Lung microvascular endothelial cell (primary cell): ENCODE measurements at places on chromosomes 1 and 21. TPM values are rescaled to one million over a fixed set of nuclear protein-coding genes. Genes with fewer than 3 reads are reported as not detected.

GRCh38 chr1:84272401-84272800, 29.1 kb upstream of the SAMD13 start:
- DNase-seq = no peak

DNA sequence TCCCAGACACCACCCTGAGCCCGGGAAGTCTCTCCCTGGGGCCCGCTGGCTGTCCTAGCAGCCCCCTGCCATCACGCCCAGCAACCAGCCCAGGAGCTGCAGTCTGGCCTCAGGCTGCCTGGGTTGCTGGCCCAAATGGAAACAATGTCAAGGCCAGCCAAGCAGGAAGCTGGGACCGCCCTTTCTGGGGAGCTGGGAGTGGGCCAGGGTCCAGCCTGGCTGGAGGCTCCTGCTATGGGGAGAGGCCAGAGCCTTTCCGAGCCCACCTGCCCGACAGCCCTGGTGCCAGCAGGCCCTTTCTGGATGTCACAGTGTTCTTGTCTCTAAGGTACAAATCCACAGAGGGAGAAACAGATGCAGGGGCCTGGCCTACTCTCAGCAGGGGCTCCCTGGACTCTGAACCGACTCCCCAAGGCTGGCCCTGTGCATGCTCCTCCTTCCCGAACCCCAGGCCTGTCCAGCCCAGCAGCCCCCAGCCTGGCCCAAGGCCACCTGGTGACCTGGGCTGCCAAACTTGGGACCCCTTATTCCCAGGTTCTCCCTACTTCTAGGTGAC, 1.2 kb upstream of the MMEL1 start:
- DNase-seq = peak; percentile 55

- DNase-seq = peak; percentile 5
Observed at GRCh38 chr21:42492201-42492600, 3.8 kb downstream of the RSPH1 start.

DNA sequence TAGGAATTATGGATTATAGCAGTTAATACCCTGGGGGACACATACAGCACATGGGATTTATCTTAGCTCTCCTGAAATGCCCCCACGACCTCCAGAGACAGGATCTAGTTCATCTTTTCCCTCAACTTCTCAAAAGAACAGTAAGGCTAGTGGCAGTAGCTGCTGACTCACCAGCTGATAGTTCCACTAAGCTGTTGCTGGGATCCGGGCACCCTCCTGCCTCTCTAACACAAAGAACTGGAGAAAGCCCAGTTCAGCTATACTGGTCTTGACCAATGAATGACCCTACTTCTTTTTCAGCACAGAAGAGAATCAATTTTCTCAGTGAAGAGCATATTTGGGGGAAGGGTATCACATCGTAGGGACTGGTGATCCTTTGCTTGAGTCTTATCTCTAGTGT, 84.1 kb downstream of the PGBD5 start:
- DNase-seq = no peak

DNA sequence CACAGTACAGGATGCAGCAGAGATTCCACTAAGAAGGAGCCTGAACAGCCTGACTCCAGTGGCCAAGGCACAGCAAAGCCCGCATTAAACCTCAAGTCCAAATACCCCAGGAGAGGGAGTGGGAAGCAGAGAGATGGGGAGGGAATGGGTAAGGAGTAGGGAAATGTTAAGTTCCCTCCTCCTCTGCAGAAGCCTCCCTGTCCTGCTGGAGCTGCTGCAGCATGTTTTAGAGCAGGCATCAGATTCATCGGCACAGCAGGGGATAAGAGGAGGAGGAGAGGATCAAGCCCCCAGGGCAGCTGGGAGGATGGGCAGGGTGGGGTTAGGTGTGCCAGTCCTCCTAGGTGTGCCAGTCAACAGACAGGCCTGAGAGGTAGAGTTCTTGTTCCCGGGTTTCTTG, 709.7 kb downstream of the PTPRU start:
- DNase-seq = no peak

DNA sequence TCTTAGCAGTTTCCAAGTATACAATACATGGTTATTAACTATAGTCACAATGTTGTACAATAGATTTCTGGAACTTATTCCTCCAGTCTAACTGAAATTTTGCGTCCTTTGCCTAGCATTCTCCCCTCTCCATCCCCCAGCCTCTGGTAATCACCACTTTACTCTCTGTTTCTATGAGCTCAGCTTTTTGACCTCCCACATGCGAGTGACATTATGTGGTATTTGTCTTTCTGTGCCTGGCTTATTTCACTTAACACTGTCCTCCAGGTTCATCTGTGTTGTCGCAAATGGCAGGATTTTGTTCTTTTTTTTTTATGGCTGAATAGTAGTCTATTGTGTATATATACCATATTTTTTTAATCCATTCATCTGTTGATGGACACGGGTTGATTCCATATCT, 43.9 kb upstream of the CD101 start:
- DNase-seq = no peak

GRCh38 chr21:24903994-24904635, 703.2 kb downstream of the MRPL39 start:
- DNase-seq = no peak

GRCh38 chr21:42160111-42160721, 58.7 kb upstream of the ABCG1 start:
- no peak for DNase-seq

DNA sequence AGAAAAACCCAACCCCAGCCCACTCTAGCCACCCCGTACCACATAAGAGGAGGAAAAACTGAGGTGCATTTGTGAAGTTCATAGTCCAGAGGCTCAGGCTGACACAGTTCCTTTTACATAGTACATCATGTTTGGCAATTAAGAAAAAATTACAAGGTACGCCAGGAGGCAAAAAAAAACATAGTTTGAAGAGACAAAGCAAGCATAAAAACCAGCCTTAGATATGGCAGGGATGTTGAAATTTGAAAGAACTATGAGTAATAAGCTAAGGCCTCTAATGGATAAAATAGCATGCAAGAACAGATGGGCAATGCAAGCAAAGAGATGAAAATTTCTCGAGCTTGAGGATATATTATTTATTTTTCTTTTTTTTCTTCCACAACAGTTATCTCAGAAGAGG, 31.9 kb downstream of the MIXL1 start:
- DNase-seq = no peak

- DNase-seq = peak; percentile 56
Observed at GRCh38 chr1:160639652-160640051, 7.2 kb downstream of the SLAMF1 start.

DNA sequence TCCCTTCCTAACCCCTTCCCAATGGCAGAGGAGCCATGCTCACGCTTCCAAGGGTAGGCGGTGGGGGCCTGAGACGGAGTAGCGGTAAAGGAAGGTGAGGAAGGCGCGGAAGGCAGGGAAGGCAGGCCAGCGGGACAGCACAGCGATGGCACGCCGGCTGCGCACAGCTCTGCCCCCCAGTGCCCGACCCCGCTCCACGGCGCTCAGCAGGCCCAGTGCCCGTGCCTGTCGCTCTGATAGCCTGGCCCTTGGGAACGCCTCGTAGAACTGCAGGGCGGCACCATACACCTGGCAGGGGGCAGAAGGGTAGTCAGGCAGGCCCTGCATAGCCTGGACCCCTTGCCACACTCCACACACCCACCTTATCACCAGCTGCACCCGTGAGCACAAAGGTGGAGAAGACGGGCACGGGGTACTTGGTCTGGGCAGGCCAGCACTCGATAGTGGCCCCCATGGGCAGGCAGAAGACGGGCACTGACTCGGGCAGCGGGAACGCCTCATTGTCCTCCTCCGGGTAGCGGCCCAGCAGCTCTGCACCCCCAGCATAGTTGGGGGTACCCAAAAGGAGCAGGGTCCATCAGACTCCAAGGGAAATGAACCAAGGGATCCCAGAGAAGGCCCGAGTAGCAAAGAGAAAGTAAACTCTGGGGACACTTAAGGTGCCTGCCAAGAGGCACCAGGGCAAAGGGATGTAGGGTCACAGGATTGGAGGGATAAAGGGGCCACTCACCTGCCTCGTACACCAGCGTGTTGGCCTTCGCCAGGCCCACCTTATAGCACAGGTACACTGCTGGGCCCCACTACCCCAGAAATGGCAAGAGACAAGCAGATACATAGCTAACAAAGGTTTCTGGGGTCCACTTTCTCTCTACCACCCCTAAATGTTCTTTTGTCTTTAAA, 4.4 kb downstream of the DENND4B start:
- no peak for DNase-seq

- DNase-seq = no peak
Observed at GRCh38 chr1:110523011-110523410, 4.0 kb upstream of the KCNA10 start.

GRCh38 chr1:206779638-206780037, 7.3 kb upstream of the IL10 start:
- no peak for DNase-seq

- peak; percentile 23 for DNase-seq
Observed at GRCh38 chr21:44865561-44866280, 7.8 kb downstream of the PTTG1IP start.

GRCh38 chr1:55747408-55747841, 532.3 kb upstream of the USP24 start:
- DNase-seq = no peak

DNA sequence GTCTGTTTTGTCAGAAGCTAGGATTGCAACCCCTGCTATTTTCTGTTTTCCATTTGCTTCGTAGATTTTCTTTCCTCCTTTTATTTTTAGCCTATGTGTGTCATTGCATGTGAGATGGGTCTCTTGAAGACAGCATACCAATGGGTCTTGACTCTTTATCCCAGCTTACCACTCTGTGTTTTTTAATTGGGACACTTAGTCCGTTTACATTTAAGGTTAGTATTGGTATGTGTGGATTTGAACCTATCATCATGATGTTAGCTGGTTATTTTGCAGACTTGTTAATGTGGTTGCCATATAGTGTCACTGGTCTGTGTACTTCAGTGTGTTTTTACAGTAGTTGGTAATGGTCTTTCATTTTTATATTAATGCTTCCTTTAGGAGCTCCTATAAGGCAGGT, 141.5 kb downstream of the DNAH14 start:
- no peak for DNase-seq

DNA sequence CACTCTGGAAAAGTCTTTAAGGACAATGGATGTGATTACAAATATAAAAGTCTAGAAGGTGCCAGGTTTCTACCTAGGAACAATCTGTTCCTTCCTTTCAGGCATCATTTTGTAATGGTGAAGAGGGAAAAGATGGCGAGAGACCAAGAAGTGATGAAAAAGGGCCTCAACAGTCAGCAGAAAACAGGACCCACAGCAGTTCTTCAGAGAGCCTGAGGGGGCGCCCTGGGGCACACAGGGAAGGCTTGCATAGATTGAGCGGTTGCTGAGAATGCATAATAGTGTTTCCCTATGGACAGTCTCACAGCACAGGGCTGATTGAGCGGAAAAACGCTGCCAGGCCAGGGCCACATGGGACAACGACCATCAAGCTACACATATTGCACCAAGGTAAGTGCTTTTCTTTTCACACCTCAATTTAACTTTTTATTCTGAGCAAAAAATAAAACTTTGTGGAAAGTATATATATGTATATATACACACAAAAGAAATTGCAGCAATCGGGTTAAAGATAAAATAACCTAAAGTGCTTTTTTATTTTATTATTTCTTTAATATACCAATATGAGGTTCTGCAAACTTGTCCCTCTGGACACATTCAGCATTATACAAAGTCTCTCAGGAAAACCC, 3.1 kb upstream of the YRDC start:
- peak; percentile 82 for DNase-seq

GRCh38 chr1:180953291-180954004, 40.8 kb downstream of the KIAA1614 start:
- DNase-seq = peak; percentile 11

Gene CRYBG2
- total RNA-seq = 0.44 TPM in 1 of 2 replicates, not detected in the other

Gene C1orf87
- total RNA-seq = not detected in 2 replicates

Gene RHCE
- 0.60 and 1.3 TPM in 2 replicates for total RNA-seq

Gene CLDN14
- 0.22 TPM in 1 of 2 replicates, not detected in the other for total RNA-seq

Gene MMEL1
- total RNA-seq = 1.4 and 2.8 TPM in 2 replicates

Gene CAPN8
- total RNA-seq = not detected in 2 replicates

Gene PALMD
- 22.2 and 30.3 TPM in 2 replicates for total RNA-seq

Gene GJA9
- not detected in 2 replicates for total RNA-seq

Gene MTF2
- total RNA-seq = 22.6 and 27.0 TPM in 2 replicates

Gene TMEM51
- total RNA-seq = 5.9 and 9.3 TPM in 2 replicates
